GM18507 (cell line): ENCODE measurements at places on chromosomes 7 and 10.

GRCh38 chr10:121099592-121099991 is 248.4 kb downstream of the WDR11 start:
- DNase-seq: no peak

DNA sequence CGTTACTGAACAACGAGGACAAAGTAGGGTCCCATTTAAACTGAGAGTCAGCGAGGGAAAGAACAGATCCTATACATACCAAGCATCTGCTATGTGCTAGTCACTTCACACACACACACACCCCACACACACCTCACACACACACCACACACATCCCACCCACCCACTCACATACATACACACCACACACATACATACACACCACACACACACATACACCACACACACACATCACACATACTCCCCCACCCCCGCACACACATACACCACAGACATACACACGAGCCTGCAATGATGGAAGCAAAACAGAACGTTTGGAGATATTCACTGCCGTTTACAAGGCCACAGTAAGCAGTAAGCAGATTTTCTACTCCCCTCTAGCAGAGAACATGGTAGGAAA is 607 bp upstream of the GRB10 start:
- no peak for DNase-seq

DNA sequence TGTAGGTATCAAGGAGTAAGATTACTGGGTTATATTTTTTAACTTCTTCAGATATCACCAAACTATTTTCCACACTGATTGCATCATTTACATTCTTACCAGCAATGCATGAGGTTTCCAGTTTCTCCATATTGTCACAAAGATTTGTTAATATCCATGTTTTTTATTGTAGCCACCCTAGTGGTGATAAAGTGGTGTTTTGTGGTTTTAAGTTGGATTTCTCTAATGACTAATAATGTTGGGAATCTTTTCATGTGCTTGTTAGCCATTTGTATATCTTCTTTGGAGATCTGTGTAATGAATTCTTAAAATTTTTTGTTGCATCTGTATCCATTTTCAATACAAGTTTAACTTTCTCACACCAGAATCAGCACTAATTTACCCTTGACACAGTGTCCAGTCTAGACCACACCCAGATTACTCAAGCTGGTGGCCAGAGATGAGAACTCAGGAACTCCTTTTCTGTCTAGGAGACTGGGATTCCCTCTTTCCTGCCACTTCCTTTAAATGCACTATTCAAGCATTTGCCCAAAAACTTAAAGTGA is 67.0 kb upstream of the PLXDC2 start:
- no peak for DNase-seq

DNA sequence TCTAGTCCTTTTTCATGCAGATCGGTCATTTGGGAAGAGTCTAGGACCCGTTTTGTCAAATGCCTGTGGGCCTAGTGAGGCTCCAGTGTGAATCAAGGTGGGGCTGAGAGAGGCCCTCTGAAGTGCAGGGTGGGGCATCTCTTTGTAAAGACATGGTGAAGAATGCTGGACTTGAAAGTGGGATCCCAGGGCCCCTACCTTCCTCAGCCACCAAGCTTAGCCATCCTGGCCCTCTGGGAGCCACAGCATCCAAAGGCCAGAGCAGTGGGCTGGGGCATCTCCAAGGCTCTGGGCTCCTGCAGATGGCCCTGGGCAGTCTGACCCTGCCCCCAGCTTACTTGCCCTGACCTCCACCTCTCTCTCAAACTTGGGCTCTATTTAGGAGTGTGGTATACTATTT is 78.5 kb downstream of the ADCY1 start:
- DNase-seq: no peak

GRCh38 chr10:68121852-68122251 is 12.6 kb downstream of the MYPN start:
- no peak for DNase-seq

DNA sequence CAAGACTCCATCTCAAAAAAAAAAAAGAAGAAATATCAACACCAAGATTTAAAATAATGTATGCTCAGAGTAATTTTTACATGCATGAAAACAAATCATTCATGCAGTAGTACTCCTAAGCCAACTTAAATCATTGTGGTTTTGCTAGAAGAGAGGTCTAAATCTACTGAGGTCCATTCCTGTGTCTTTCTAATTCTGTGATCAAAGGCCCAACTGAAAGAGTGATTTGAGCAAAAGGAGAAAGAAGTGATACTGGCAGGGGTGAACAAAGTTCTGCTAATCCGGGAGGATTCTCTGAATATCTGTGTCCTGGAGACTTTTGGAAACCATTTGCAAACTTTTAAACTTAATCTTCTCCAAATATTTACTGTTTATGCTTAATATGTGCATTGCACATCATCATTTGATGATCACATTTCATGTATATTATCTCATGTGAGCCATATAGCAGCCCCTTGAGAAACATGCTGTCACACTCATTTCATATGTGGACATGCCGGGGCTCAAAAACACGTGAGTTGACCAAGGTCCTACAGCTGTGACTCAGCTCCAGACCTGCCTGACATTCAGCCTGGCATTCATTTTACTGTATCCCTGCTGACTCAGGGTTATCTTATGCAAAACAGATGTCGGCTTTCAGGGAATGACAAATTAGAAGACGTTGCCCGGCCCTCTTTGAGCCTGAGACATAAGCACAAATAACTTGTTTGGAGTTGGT is 76.4 kb downstream of the FAM107B start:
- DNase-seq: no peak

- no peak for DNase-seq
Observed at GRCh38 chr7:72504061-72504706, 92.0 kb upstream of the CALN1 start.

GRCh38 chr7:31776616-31777015 is 89.6 kb downstream of the PPP1R17 start:
- DNase-seq: no peak

DNA sequence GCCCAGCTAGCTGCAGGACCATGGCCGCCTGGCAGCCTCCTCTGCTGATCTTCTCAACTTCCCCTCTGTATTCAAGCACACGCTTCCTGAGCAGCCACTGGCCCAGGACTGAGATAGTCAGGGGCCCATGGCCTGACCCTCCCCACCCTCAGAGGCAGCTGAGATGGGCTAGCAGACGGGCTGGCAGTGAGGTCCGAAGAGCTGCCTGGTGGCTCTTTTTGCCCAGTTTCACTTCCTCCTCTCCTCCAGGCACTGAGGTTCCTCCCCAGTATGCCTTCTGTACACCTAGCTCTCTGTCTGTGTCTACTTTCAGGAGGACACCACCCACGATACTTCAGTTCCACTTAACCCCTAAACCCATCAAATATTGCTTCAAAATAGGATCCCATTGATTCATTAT is 395.6 kb downstream of the TNS3 start:
- DNase-seq: peak; percentile 39

- peak; percentile 46 for DNase-seq
Observed at GRCh38 chr10:11782793-11783557, 40.2 kb upstream of the PROSER2 start.

GRCh38 chr7:117808910-117809705 is 64.1 kb downstream of the CTTNBP2 start:
- DNase-seq: no peak
